ENCODE measurements at places on chromosomes 2 and 18.

DNA sequence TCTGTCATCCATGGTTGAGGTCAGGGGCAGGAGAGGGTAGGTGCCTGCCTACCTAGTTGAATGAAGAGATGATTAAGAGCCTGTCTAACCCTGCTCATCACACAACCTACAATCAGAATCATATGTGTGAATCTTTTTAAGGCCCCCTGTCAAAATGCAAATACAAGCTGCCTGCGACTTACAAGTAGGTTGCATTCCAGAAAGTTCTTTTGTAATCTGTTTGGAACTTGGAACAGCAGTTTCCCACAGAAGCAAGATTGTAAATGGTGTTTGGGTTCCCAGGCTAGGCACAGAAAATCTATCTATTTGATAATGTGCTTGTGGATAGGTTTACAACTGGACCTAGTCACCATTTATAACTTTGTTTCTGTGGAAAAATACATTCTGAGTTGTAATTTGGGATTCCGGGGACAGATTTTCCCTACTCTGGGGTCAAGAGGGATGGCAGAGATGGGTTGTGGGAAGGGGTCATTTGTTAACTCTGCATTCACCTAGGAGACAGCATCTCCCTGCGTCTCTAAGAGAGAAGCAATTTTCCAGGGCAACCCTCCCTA lies 4.4 kb downstream of the LIPG start:
- DNase-seq, result no peak

DNA sequence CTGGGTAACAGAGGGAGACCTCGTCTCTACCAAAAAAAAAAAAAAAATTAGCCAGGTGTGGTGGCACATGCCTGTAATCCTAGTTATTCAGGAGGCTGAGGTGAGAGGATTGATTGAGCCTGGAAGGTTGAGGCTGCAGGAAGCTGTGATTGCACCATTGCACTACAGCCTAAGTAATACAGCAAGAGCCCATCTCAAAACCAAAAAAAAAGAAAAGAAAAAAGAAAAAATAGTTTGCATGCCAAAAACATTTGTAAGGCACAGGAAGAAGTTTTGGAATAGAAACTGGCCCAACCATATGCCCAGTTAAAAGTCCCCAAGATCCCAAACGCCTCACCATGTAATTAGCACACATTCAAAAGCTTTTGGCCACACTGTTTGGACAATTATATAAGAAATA lies 13.4 kb upstream of the ACOXL start:
- no peak for DNase-seq

DNA sequence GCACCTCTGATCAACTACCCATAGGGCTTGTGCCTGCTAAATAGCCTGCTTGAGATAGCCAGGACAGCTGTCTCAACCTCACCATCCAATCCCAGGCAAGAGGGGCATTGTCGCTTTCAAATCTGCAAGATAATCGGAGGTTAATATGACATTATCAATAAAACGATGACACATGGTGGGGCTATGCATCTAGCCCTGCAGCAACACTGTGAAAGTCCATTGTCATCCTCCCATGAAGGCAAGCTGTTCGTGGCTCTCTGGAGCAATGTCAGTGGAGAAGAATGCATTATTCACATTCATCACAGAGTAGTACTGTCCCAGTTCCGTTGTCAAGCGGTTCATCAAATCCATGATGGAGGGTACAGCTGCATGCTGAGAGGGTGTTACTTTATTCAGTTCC lies 18.9 kb upstream of the KLHL23 start:
- peak; percentile 31 for DNase-seq

DNA sequence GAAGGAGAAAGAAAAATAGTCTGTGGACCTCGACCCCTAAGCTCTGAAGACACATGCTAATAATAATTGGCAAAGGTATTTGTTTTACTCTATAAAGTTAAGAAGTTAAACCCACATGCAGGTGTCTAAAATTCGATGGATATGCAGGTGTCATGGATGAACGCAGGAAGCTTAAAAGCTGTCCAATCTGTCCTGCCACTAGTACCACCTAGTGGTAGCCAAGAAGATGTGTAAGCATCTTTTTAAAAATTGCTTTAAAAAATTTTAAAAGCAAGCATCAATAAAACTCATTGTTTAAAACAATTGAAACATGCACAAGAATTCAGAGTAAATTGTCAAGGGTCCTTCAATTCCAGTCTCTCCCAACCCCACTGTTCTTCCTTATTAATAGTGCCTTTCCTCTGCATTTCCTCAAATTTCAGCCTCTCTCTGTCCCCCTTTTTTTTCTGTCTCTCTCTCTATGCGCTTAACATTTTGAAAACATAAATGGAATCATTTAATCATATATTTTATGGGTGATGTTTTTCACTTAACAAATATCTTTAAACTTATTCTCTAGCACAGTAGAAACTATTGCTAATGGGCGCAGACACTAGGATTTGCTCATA lies 30.6 kb upstream of the PPP3R1 start:
- DNase-seq, result peak; percentile 43

- peak; percentile 2 for DNase-seq
Observed at GRCh38 chr2:214536625-214537024, 125.8 kb downstream of the VWC2L start.

GRCh38 chr2:145777914-145778313 lies 1258.0 kb upstream of the ZEB2 start:
- no peak for DNase-seq

DNA sequence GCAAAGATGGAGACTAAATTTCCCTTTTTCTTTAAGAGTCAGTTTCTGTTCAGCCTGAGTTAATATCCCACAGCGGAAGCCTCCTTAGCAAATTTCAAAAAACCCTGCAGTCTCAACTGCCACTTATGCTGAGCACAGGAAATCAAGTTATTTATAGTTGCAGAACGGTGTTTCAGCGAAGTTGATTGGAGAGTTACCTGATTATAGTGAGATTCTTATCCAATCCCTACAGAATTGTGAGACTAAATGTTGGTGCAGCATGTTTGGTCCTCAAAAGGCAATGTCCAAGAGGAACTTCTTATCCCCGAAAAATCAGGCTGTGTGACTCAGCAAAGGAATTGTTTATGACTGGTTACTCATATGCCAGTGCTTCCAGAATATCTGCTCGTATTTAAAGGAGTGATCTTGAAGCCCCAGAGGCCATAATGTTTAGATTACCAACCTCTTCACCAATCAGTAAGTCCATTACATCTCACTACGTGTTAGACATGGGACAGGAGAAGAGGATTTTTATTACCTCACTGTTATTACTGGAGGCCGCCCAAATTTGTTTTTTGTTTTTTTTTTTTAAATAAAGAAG lies 67.9 kb downstream of the LRRFIP1 start:
- DNase-seq, result peak; percentile 96

- DNase-seq, result no peak
Observed at GRCh38 chr18:78138983-78139496, 840.6 kb upstream of the SALL3 start.

DNA sequence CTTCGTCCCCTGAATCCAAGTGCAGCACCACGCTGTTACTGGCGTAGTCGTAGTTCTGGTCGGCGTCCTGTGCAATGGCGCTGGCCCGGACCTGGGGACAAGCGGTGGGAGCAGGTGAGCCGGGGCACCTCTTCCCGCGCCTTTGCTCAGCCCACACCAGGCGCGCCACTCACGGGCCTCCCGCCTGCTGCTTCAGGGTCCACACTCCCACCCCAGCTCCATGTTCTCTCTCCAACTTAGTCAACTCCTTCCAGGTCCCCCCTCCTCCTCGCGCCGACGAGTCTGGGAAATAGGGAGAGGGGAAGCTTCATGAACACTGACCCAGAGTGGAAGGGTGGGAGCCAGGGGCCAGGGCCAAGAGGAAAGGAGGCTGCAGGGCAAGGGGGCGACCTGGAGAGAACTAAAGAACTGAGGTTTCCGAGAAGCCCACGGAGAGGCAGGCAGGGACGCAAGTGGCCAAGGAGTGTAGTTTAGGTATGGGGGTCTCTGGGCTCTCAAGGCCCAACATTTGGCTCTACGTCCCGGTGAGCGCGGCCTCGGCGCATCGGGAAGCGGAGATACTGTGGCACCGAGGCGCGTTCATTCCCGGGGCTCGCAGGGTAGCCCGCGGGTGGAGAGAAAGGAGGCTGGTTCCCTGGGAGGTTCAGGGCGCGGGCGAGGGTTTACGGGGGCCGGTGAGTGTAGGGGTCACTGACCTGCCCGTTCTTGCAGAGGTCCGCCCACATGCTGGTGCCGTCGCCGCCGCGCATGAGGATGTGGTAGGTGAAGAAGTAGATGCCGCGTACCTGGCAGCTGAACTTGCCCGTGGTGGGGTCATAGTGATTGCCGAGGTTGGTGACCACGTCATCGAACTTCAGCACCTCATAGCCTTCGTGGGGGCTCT lies 1.4 kb downstream of the C1QL2 start:
- no peak for DNase-seq

DNA sequence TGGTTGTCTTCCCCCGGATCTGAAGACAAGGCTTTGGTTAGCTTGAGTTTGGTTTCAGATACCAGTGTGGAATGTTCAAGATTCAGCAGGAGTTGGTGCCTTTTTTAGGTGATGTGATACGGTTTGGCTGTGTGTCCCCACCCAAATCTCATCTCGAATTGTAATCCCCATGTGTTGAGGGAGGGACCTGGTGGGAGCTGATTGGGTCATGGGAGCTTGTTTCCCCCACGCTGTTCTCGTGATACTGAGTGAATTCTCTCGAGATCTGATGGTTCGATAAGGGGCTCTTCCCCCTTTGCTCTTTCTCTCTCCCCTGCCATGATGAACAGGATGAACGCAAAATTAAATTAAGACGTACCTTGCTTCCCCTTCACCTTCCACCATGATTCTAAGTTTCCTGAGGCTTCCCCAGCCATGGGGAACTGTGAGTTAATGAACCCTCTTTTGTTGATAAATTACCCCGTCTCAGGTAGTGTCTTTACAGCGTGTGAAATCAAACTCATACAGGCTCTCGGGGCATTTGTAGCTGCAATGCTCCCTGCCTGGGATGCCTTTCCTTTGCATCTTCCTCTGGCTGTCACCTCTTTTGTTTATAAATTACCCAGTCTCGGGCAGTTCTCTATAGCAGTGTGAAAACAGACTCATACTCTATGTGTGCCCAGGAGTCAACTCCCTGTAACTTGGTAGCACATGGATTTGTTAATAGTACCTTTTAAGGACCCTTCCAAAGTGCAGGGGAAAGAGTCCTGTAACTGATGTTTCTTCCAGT lies 21.3 kb downstream of the PDCD1 start:
- no peak for DNase-seq

- DNase-seq, result peak; percentile 4
Observed at GRCh38 chr2:119066272-119066804, 92.2 kb downstream of the C1QL2 start.

- no peak for DNase-seq
Observed at GRCh38 chr2:25386971-25387875, 45.5 kb upstream of the DNMT3A start.

DNA sequence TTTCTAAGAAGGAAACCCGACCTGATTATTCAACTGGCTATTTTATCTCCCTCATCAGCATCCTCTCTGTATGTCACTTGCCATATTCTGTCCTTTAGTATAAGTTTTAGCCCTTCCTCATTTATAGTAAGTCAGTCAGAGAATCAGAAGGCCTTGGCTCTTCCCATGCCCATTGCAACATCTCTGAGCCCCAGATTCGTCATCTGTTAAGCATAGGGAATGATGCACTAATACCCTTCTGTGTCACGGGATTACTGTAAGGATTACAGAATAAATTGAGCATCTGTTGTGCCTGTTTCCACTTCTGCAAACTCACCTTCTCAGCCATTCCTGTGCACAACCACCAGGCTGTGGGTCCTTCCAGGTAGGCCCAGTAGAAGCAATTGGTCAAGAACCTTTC lies 258.1 kb upstream of the RAB12 start:
- DNase-seq, result no peak

DNA sequence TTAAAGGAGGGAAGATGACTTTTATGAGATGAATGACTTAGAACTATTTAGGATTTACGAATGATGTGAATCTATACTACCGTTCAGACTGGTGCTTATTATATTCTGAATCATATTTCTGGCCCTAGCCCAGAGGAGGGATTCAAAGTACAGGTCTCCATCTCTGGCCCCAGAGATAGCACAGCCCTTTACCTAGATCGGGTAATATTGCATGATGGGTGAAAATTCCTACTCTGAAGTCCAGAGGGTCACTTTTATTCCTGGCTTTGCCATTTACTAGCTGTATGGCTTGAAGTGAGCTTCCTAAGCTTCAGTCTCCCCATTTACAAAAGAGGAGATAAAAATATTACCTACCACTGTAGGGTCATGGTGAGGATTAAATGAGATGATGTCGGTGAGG lies 135.8 kb upstream of the OSR1 start:
- DNase-seq, result no peak

DNA sequence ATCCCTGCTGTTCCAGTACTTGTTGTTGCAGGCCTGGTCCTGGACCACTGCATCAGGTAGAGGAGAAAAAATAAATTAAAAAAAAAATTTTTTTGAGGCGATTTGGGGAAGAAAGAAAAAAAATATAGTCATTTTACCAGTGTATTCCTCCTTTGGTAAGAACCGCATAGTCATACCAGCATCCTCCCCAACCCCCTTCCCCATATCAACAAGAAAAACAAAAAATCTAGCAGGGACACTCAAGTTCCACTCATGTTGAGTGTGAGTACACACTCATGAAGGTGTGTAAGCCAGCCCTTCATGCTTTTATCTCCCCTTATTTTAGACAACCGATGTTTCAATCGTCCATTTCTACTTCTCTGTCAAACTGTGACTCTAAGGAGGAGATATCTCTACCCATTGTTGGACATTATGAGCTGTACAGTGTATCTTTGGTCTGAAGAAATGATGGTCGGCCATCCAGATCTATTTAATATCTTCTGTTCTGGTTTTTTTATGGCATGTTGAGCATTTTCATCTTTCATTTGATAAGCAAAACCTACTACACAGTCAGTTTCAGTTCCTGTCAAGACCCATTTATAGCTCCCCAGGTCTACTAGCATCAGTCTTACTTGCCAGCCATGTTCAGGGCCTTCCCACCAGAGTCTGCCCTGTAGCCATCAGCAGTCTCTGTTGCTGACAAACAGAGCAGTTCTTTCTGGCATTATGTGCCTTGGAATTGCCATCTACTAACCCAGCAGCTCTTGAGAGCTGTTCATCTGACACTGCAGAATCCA lies 20.0 kb downstream of the ELP2 start:
- DNase-seq, result no peak

DNA sequence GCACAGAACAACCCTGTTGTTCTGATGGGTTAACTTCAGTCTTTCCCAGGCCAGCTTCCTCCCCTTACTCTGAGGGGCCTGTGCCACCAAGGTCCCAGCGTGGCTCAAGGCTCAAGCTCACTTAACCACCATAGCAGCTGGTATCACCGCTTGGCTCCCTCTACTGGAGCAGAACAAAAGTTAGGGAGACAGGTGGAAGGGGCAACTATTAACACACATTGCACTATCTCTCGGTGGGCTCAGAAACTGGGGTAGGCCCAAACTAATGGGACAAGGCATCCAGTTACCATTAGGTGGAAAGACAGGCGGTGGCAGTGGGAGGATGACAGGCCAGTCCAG lies 88.7 kb upstream of the ATL2 start:
- DNase-seq, result no peak

GRCh38 chr18:27762054-27762453 lies 414.9 kb downstream of the CDH2 start:
- DNase-seq, result peak; percentile 42

- peak; percentile 82 for DNase-seq
Observed at GRCh38 chr2:226756131-226756530, 43.5 kb downstream of the IRS1 start.
